ENCODE measurements at places on chromosomes 2 and 18.

GRCh38 chr2:128157644-128158043 is 66.6 kb downstream of the UGGT1 start:
- no peak for DNase-seq

DNA sequence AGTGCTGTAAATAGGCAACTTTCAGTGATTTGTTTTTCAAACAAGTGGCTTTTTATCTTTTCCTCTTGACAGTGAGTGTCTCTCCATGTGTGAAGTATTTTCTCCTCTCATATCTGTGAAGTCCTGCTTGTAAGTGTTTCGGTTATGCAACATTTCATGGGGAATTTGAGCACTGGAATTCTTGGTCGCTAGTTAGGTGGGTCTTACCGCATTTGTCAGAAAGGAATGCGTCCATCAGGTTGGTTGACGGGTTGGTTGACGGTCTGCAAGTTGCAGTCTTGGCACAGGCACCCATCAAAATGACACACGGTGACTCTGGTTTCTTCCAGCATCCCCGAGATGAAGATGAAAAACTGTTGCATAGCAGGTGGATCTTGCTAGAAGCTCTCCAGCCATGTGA is 109.8 kb downstream of the AGAP1 start:
- DNase-seq = no peak

- no peak for DNase-seq
These were observed 119.9 kb upstream of the HS6ST1 start for GRCh38 chr2:128438586-128438985.

- no peak for DNase-seq
These were observed 75.1 kb downstream of the RFTN2 start for GRCh38 chr2:197600306-197600705.

GRCh38 chr2:119221609-119222008 is 2.0 kb upstream of the STEAP3 start:
- no peak for DNase-seq

GRCh38 chr2:121360566-121361300 is 75.7 kb upstream of the TFCP2L1 start:
- DNase-seq = no peak

- no peak for DNase-seq
These were observed 390.2 kb downstream of the DSC3 start for GRCh38 chr18:30652387-30652786.

GRCh38 chr2:34831096-34831495 is 1232.0 kb upstream of the FAM98A start:
- no peak for DNase-seq

- DNase-seq = no peak
These were observed 164.0 kb upstream of the REG3G start for GRCh38 chr2:78861546-78861945.
